ENCODE measurements at places on chromosomes 2 and 18.

DNA sequence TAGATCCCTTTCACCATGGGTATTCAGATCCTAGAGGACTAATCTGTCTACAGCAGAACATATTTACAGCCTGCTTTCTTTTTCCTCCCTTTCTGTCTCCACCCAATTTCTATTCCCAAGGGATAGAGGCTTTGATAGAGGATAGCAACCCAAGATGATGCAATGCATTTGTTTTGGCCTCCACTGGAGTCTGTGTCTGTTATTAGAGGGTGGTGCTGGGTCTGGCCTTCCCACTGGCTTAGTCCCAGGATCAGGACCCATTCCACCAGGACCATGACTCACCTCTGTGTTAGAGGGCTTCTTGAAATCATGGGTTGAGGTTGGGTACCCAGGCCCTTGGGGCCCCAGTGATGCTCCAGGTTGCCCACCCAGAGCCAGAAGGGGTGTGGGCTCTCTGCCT is 239.7 kb upstream of the TNP1 start:
- DNase-seq: peak; percentile 75

- DNase-seq: no peak
Measured at GRCh38 chr2:1601471-1602277, 142.6 kb downstream of the PXDN start.

GRCh38 chr18:36402765-36403396 is 105.4 kb downstream of the FHOD3 start:
- peak; percentile 85 for DNase-seq

- DNase-seq: no peak
Measured at GRCh38 chr2:218289639-218290315, 2.5 kb downstream of the TMBIM1 start.

- DNase-seq: no peak
Measured at GRCh38 chr2:196534495-196534894, 105.0 kb upstream of the CCDC150 start.

- DNase-seq: no peak
Measured at GRCh38 chr18:58242968-58243367, 198.9 kb downstream of the NEDD4L start.

DNA sequence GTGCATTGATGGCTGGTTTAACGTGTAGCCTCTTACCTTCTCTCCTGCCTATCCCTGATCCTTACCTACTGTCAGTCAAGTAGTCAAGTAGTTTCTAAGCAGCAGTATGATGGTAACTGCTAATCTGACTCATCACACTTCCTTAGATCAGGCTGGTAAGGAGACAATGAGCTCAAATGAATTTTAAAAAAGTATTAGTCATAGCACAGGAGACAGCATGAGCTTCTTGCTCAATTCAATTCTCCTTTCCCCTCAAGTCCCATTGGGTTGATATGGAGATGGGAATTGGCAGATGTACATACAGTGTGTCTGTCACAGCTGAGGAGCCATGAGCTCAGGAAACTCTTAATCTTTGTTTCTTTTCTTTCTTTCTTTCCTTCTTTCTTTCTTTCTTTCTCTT is 799.7 kb downstream of the LRP1B start:
- DNase-seq: no peak

- no peak for DNase-seq
Measured at GRCh38 chr2:174326161-174327020, 8.4 kb upstream of the SP9 start.

GRCh38 chr18:47611649-47612048 is 318.8 kb downstream of the SMAD2 start:
- no peak for DNase-seq
